ENCODE measurements at places on chromosomes 5 and 9.

- DNase-seq = peak; percentile 4
These were observed 53.8 kb upstream of the TSLP start for GRCh38 chr5:111017731-111018130.

- DNase-seq = no peak
These were observed 45.6 kb upstream of the RNF130 start for GRCh38 chr5:180117000-180117725.

- peak; percentile 33 for DNase-seq
These were observed 18.4 kb upstream of the CNTLN start for GRCh38 chr9:17116400-17116837.

DNA sequence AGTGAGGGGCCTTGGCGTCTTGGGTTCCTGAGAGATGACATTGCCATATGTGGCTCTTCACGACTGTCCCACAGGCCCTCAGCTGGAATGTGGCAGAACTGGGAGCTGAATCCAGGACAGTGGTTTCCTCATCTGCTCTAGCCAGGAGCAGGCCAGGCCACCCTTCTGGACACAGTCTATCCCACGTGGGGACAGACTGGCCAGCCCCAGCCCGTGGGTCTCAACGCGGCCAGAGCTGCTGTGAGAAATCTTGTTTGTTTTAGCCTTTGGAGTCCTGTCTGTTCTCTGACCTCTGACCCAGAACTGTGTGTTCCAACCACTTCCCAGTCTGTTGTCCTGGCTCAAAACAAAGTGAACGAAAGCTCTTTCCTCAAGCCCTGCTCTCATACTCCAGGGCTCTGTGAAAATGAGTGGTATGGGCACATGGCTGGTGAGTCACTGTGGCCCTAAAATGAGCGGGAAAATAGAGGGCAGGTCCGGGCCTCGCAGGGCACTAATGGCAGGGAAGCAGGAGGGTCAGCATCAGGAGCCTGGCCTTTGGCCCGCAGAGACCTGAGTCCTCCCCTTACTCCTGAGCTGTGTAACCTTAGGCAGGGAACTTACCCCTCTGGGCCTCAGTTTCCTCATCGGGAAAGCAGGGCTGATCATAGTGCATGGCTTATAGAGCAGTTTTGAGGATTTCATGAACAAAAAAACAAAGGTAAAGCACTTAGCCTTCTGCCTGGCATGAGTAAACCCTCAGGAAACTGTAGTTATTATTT, 34.8 kb upstream of the GLRX start:
- peak; percentile 42 for DNase-seq

- no peak for DNase-seq
These were observed 100.0 kb downstream of the MCTP1 start for GRCh38 chr5:95184924-95185323.

DNA sequence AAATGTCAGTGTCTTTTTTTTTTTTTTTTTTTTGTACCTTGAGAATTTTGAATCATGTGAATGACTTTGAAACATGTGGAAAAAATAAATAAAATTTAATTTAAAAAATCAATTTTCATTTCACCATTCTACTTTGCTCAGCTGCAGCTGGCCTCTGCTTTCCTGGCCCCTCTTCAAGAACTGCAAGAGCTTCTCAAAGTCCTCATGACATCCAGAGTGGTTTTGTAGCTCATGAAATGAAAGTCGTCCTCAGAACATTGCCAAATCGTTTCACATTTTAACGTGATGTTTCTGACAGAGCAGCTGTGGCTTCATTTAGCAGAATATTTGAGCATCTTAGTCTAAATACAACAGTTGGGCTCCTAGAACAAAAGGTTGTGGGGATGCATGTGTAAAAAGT, 47.9 kb upstream of the TMEM215 start:
- no peak for DNase-seq

GRCh38 chr9:98272083-98272482, 16.6 kb upstream of the TBC1D2 start:
- DNase-seq = no peak

DNA sequence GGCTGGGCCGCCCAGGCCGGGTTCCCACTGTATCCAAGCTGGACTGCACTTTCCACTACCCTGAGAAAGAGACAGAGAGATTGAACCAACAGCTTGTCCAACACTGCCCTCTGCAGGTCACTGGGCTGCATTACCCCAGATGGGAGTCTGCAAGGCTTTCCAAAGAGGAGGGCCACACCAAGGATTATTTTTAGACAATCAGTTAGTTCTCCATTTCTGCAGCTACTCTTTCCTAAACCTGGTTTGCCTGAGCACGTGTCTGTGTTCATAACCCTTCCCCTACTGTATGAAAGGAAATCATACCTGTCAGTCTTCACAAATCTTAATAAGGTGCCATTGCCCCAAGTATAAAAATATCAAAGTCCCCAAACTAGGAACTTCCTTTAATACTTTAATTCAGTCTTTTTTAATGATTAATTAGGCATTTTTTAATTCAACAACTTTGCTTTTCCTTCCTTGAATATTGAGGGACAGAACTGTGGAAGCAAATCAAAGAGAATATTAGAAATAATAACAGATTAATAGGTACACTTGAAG, 13.4 kb upstream of the FGF1 start:
- peak; percentile 89 for DNase-seq

GRCh38 chr9:18771011-18771410, 262.0 kb downstream of the SAXO1 start:
- DNase-seq = no peak

- no peak for DNase-seq
These were observed 76.1 kb downstream of the SLC44A1 start for GRCh38 chr9:105320568-105320967.

GRCh38 chr5:160539431-160539830, 117.8 kb downstream of the PTTG1 start:
- DNase-seq = peak; percentile 89

- DNase-seq = no peak
These were observed 4.6 kb upstream of the PHYHD1 start for GRCh38 chr9:128916204-128916603.

DNA sequence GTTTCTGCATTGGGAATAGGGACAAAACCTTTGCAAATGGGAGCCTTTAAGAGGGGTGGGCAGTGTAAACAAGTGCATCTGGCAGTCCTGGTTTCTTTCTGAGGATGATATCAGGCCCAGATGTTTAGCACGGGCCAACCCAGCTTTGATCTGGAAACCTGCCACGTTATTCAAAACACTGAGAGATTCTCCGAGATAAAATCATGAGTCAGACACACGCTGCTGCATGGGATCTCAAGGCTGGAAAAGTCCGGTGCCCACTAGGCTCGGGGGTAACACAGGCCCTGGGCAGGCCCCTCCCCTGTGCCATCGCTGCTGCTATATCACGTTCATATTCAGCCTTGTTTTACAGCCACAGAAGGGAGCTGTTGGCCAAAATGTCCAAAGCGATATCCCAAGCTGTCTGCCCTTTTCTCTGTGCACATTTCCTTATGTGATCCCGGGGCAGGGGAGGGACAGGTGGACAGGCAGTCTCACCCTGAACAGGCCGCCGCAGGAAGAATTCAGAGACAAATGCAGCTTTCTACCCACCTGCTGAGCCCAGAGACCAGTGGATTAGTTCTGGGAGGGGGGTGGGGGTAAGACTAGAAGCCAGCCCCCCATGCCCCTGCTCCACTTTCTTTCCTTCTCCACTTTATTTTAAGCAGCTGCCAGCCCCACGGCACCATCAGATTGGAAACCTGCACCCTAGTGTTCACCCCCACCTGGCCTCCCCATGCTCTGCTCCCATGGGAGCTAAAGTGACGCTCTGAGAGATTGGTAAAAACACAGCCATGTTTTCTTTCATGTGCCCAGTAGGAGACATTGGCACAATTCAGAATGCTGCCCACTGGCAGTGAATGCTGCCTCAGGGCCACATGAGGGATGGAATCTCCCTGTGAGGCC, 63.1 kb downstream of the TMOD1 start:
- peak; percentile 79 for DNase-seq

DNA sequence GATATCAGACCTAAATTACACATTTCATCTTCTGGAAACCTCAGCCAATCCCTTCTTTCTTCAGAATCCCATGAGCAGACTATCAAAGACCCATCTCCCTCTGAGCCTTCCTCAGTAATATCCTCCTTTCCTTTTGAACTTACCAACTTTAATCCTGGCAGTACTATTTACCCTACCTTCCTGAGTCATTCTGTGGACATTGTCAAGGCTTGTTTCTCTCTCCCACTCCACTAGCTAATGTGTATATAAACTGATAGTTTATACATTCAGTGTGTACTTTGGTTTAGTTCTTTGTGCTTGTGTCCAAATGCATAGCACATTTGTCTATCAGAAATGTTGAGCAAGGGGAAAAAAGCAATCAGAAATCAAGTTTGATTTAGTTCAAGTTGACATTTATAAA, 568.3 kb downstream of the CSNK1G3 start:
- peak; percentile 44 for DNase-seq

DNA sequence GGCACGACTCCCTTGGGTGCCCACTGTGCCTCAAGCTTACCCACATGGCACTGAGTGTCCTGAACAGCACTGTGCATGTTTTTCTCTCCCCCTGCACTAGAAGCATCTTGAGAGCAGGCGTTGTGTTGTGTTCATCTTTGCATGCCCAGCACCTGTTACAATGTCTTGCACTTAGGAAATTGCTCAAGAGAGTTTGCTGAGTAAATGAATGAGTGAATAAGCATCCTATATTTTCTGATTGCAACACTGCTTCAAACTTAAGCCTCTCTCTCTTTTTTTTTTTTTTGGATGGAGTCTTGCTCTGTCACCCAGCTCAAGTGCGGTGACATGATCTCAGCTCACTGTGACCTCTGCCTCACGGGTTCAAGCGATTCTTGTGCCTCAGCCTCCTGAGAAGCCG, 94.5 kb downstream of the LMNB1 start:
- no peak for DNase-seq

DNA sequence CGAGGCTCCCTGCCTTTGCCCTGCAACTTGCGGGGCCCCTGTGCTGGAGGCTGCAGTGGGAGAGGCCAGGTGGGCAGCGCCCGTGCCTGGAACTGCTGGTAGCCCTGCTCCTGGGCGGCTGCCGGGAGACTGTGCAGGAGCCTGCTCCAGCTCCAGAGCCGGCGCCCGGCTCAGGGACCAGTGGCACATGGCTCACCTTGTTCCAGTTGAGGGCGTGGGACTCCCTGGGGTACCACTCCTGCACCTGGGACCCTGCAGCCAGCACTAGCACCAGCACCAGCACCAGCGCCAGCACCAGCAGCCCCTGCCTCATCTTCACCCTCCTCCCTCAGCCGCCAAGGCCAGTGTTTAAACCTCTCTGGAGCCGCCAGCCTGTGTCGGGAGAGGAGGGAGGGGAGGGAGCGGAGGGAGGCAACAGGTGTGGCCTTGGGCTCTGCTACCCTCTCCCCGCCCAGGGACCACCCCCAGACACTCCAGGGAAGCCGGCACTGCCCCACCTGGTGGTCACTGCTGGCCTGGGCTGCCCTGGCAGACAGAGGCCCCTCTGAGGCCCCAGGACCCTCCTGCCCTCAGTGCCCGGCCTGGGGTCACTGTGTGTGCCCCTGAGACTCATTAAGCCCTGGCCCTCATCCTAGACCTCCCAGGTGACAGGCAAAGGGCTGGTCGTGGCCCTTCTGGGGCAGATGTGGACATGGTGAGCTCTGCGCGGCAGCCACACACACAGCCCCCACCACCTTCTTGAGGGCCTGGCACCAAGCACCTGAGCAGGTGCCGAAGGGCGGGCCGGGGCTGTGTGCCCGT, at the start of gene LCN10:
TSS of gene LCN10 (minus strand) at position 350 of the 801 bp plus-strand sequence. CDS start at position 313, 37 bp downstream.
- no peak for DNase-seq

DNA sequence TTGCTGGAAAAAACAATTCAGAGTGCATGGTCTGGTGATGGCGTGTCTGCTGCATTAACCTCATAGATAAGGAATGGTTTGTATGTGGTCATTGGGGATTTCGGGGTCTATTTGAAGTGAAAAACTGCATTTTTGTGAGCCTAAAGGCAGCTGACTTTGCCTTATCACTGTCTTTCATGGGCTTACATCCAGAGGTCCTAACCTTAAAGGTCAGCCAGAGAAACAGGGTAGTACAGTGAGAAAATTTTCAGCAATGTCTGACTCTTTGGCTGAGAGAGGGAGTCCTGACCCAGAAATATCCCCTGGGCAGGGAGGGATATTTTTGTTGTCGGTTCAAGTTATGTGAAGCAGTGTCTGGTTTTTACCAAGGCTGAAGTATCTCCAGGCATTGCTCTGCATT, 5.7 kb downstream of the PCSK5 start:
- peak; percentile 38 for DNase-seq

DNA sequence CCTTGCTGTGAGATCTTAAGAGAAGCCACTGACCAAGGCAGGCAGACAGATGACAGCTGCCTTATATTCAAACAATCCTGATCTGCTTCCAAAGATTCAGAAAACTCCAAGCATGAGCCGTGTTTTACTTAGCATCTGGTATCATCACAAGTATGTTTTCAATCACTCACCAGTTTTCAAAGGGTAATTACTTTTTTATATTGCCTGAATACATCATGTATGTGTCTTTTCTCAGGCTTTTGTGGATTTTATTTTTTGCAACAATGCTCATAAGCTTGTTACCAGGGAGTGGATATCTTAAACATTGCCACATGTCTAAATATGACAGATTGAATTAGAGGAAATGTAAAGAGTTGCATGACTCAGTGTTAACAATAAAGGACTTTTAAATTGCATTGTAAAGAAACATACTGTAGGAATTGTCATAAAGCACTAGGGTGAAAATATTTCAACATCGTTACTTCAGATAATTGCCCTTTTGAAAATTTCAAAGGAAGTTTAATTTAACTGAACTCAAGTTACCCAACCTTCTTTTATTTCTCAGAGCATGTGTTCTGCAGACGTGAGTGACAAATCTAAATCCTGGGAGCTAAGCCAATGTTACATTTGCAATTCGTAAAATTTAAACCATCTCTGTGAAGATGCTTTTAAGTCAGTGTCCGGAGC, 326.1 kb downstream of the PLK2 start:
- DNase-seq = peak; percentile 58

DNA sequence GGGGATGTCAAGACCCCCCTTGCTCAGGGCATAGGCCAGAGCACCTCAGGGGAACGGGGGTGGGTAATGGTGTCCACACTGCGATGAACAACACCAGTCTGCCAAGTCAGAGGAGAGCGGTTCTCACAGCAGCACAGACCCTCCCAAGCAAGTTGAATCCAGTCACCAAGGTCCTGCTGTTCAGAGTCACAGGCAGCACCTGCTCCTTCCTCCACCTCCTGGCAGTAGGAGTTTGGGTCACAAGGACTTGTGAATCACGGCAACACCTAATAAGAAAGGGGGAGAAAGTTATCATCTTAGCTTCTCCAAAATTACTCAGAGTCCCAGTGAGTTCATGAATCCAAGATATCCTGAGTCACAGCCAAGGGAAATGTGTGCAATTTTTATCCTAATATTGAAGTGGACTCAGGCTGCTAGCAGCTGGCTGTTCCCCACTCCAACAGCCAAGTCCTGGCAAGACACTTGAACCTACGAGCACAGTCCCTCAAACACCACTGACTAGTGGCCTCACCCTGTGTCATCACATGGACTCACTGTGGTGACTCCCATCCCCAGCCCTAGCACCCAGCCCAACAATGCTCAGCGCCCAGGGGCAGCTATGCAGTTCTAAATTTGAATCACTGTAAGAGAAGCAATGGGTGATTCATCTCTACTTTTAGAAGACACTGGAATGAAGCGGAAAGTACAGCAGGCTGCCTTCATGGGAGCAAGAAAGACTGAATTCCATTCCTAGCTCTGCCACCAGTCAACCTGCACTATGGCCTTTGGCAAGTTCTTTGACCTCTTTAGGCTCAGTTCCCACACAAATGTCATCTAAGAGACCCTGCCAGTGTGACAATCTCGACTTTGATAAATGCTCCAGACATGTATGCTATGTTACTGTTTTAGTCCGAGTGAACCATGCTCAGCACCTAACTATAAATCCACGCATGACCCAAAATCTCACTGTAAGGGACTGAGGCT, 113.7 kb downstream of the KLHL3 start:
- DNase-seq = no peak

GRCh38 chr9:124035001-124035650, 23.6 kb downstream of the LHX2 start:
- no peak for DNase-seq
